ENCODE measurements at places on chromosomes 7 and 10. TPM values are rescaled to one million over a fixed set of nuclear protein-coding genes. Genes with fewer than 3 reads are reported as not detected.
A peak's percentile ranks its signal among the peaks of the same experiment; 100 is the strongest.

DNA sequence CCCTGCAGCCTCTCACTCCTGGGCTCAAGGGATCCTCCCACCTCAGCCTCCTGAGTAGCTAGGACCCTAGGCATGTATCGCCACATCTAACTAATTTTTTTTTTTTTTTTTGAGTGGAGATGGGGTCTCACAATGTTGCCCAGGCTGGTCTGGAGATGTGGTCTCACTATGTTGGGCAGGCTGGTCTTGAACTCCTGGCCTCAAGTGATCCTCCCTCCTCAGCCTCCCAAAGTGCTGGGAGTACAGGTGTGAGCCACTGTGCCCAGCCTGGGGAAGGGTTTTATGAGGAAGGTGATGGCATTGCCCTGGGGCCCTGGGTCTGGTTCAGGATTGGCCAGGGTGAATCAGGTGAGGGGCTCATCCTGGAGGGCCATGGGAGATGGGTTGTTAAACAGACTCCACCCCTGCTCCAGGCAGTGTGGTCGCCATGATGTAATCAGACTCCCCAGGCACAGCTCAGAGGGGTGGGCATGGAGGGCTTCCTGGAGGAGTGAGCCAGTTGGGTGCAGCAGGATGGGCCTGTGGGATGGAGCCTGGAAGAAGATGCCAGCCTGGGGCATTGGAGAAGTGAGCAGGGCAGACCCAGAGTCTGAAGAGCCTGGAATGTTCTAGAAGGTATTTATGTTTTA, 82.7 kb downstream of the MYL10 start:
- peaks cover 3% of the 10 kb centered on the region for H3K4me1 ChIP-seq
- H3K27me3 ChIP-seq, result no peaks in the 10 kb centered on the region

- H3K4me1 ChIP-seq, result peaks cover 36% of the 10 kb centered on the region
- no peak overlapping the region for H3K27ac ChIP-seq
- no peaks in the 10 kb centered on the region for H3K36me3 ChIP-seq
- no peaks in the 10 kb centered on the region for H3K27me3 ChIP-seq
- H3K4me3 ChIP-seq, result no peak overlapping the region
- DNase-seq, result no peak
Measured at GRCh38 chr10:34759161-34759836, 55.8 kb downstream of the PARD3 start.

GRCh38 chr7:141444961-141445360, 106.2 kb upstream of the AGK start:
- H3K36me3 ChIP-seq, result no peaks in the 10 kb centered on the region
- peaks cover 13% of the 10 kb centered on the region for H3K27me3 ChIP-seq
- no peak overlapping the region for H3K4me3 ChIP-seq
- H3K27ac ChIP-seq, result no peak overlapping the region
- no peak for DNase-seq

DNA sequence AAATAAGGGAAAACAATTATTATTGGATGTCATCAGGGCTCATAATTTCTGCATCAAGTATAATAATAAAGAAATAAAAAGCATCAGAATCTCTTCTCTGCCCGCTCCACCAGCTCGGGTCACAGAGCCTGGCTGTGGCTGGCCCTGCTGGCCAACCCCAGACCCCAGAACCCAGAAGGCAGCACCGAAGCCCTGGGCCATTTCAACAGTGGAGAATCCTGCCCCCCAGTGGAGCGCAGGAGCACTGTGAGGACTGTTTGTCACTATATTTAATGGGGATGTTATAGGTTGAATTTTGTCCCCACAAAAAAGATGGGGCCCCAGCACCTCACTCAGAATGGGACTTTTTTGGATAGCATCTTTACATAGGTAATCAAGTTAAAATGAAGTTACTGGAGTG, 27.3 kb downstream of the DENND11 start:
- H3K27me3 ChIP-seq, result no peaks in the 10 kb centered on the region
- H3K4me1 ChIP-seq, result no peaks in the 10 kb centered on the region
- H3K27ac ChIP-seq, result no peak overlapping the region
- DNase-seq, result no peak
- no peak overlapping the region for H3K4me3 ChIP-seq

GRCh38 chr7:22663357-22663718, 63.7 kb upstream of the IL6 start:
- no peaks in the 10 kb centered on the region for H3K36me3 ChIP-seq
- peaks cover 2% of the 10 kb centered on the region for H3K4me1 ChIP-seq
- no peak for DNase-seq
- no peaks in the 10 kb centered on the region for H3K27me3 ChIP-seq
- H3K4me3 ChIP-seq, result no peak overlapping the region

GRCh38 chr10:96374639-96374984, 15.8 kb upstream of the OPALIN start:
- peak overlapping the region; percentile 66 for H3K4me3 ChIP-seq
- peaks cover 2% of the 10 kb centered on the region for H3K4me1 ChIP-seq

DNA sequence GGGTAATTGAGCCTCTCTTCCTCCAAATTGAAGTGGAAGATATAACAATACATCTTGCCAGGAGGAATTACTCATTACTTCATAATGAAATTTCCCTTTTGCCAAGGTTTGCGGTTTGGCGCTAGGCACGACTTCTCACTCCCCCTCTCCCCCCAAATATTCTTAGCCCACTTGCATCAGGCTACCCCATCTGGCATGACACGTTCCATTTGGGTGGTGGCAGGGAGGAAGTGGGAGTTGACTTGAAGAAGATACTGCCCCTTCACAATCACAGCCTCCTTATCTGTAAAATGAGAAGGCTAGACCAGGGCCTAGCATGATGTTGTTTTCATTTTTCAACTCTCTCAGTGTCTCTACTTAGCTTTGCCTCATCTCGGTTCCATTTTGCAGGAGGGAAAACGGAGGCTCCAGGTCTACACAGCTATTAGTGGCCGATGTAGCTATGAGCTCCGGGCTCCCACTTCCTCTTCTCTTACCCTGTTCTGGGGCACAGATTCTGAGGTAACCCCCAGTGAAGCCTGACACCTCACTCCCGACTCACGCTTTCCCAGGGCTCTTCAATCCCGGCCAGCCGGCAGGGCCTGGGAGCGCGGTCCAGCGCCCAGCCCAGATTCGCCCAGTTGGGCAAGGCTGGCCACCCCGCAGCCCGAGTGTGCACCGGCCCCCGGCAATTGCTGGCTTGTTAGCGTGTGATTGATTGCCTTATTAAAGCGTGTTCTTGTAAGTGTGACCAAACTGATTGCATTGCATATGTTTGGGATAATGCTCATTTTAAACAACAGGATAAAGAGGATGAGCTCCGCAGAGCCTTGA, 6.5 kb downstream of the EVX1 start:
- H3K36me3 ChIP-seq, result no peaks in the 10 kb centered on the region
- no peak overlapping the region for H3K4me3 ChIP-seq
- peaks cover 98% of the 10 kb centered on the region for H3K27me3 ChIP-seq
- no peak overlapping the region for H3K27ac ChIP-seq
- no peak for DNase-seq

DNA sequence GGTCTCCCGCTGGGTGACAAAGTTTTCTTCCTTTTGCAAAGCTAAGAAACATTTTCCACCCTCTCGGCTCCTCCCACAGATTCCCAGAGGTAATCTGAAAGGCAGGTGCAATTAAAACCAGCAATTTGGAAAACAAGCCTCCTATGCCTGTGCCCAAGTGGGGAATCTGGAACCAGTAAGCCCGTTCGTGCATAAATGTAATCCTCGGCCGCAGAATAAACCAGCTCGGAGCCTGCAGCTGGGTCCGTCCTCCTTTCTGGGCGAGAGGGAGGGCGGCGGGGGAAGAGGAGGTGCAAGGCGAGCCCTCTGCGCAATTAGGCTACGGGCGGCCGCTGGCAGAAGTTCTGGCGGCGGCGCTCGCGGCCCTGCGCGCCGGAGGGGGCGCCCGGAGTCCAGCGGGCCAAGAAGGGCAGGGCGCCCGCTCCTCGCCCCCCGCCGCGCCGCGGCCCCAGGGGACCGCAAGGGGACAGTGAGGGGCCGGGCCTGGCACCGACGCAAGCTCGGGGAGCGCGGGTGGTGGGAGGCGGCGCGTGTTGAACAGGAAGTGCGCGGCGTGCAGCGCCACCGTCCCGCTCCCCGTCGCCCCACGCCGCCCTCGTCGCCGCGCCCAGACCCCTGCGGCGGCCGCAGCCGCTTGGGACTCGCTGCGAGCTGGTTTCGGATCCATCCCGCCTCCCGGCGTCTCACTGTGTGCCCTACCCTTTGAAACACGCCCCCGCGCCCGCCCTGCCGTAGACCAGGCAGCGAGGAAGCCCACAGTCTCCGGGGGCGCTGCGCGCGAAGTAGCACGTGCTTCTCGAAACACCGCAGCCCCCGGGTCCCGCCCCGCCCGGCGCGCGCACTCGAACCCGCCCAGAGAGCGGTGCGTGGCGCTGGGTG, at the start of gene PRKAG2:
Gene PRKAG2 (minus strand): TSS at position 217 of the 879 bp plus-strand sequence. CDS start 495 bp downstream, outside the sequence.
- peak; percentile 58 for DNase-seq
- H3K27ac ChIP-seq, result peak within 1 kb of the TSS; percentile 25
- peak within 1 kb of the TSS; percentile 90 for H3K4me3 ChIP-seq

DNA sequence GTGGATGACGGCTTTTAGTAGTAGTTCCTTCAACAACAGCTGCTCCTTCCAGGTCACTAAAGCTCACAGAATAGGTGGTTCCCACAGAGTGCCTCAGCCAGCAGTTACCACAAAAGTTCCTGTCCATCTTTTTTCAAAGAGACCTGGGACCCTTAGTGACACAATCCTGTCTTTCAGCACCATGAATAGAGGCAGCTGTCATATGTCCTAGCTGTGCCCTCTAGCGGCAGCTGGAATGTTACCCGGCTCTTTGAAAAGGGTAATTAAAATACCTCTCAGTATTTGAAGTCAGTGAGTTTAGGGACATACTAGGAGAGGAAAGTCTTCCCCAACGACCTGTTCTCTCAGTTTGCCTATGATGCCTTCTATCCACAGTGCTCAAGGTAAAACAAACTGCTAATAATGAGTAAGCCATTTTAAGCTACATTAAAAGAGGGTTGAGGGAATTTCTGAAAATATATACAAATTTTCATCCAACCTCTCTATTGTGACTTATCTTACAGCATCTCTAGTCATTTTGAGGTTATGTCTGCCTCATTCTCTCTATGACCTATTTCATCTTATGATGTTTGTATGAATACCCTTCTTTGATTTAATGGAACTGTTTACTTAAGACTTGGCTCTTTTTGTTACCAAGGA, 290.8 kb downstream of the NXPH1 start:
- H3K4me1 ChIP-seq, result no peaks in the 10 kb centered on the region
- H3K36me3 ChIP-seq, result no peaks in the 10 kb centered on the region
- DNase-seq, result no peak
- no peak overlapping the region for H3K27ac ChIP-seq
- no peak overlapping the region for H3K4me3 ChIP-seq

DNA sequence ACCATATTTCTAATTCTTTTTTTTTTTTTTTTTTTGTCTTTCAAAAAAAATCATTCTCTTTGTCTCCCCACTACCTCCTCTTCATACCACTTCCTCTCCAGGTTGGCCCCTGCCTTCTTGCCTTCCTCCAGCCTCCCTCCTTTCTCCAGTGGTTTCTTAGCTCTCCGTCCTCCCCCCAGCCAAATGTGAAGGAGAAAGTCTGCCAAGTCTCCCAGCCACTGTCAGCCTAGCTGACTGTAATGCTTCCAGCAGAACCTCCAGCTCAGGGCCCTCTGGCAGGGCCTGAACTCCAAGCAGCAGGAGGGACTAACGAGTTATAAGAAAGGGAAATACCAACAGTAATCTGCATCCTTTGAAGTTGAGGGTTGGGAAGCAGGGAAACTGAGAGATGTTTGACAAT, 35.5 kb upstream of the BICC1 start:
- no peak overlapping the region for H3K4me3 ChIP-seq
- H3K27me3 ChIP-seq, result peaks cover 14% of the 10 kb centered on the region
- no peak for DNase-seq
- peak overlapping the region; percentile 69 for H3K27ac ChIP-seq
- H3K4me1 ChIP-seq, result peaks cover 9% of the 10 kb centered on the region
- H3K36me3 ChIP-seq, result no peaks in the 10 kb centered on the region

DNA sequence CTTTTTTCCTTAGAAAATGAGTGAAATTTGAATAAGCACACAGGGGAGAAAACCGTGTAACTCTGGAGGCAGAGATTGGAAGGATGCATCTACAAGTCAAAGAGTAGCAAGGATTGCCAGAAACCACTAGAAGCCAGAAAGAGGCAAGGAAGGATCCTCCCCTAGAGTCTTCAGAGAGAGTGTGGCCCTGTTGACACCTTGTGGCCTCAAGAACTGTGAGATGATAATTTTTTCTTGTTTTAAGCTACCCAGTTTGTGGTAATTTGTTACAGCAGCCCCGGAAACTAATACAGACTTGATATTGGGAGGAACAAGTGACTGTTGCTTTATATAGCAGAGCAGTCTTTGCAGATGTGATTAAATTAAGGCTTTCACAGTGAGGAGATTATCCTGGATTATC, 3.6 kb upstream of the GIMAP7 start:
- no peak overlapping the region for H3K4me3 ChIP-seq
- H3K27me3 ChIP-seq, result no peaks in the 10 kb centered on the region
- H3K36me3 ChIP-seq, result no peaks in the 10 kb centered on the region

DNA sequence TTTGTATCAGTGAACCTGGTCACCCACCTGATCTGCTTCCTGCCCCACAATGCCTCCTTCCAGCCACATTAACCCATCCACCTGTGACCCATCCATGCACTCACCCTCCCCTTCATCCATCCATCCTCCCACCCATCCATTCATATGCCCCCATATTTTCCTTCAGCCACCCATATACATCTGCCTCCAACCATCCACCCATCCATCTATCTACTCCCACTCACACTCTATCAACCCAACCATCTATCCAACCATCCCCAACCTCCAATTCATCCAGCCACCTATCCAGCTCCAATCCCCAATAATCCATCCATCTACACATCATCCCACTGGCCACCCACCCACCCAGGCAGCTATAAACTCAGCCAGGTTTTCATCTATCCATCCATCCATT, 51.0 kb downstream of the GRID1 start:
- no peak overlapping the region for H3K4me3 ChIP-seq
- H3K27ac ChIP-seq, result no peak overlapping the region
- H3K27me3 ChIP-seq, result peaks cover 46% of the 10 kb centered on the region
- no peaks in the 10 kb centered on the region for H3K36me3 ChIP-seq

GRCh38 chr10:43795093-43795492, 146.4 kb upstream of the ZNF32 start:
- H3K27me3 ChIP-seq, result peaks cover 31% of the 10 kb centered on the region
- no peak for DNase-seq
- H3K4me3 ChIP-seq, result no peak overlapping the region
- no peak overlapping the region for H3K27ac ChIP-seq

DNA sequence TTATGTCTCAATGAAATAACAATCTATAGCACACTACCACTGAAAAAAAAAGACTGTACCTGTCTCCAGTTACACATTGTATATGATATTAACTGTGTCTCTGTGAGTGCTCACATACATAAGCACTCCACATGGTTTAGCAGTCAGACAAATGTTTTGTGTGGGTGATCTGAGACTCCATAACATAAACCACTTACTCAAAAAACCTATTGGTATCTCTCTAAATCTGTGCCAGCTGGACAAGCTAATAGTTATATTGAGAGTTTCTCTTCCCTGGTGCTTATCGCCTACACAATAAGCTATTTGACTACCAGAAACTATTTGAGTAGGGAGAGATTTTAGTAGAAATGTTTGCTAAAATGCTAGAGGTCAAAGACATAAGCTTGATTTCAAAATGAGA, 190.1 kb upstream of the AGR3 start:
- H3K27me3 ChIP-seq, result peaks cover 5% of the 10 kb centered on the region
- no peaks in the 10 kb centered on the region for H3K4me1 ChIP-seq
- no peak overlapping the region for H3K4me3 ChIP-seq

EPO gene
- total RNA-seq, result 0.27 TPM

ASIC3 gene
- 7.9 TPM for total RNA-seq

FANK1 gene
- 11.0 TPM for total RNA-seq

ITPRID1 gene
- not detected for total RNA-seq

TRIL gene
- 13.4 TPM for total RNA-seq
